Aorta (tissue), 5 donors: ENCODE measurements at places on chromosomes 13 and 19. TPM values are rescaled to one million over a fixed set of nuclear protein-coding genes. Genes with fewer than 3 reads are reported as not detected.

The ADGRE2 gene
- total RNA-seq, result 8.1 TPM

GRCh38 chr13:41563341-41563983 lies 106.1 kb downstream of the RGCC start:
- no peaks in the 10 kb centered on the region for H3K27me3 ChIP-seq
- no peak overlapping the region for H3K4me3 ChIP-seq
- H3K36me3 ChIP-seq, result no peaks in the 10 kb centered on the region
- H3K4me1 ChIP-seq, result peaks cover 1% of the 10 kb centered on the region
- DNase-seq, result no peak
- no peak overlapping the region for H3K27ac ChIP-seq

GRCh38 chr19:28793391-28794168 lies 419.4 kb downstream of the UQCRFS1 start:
- no peaks in the 10 kb centered on the region for H3K27me3 ChIP-seq
- no peaks in the 10 kb centered on the region for H3K4me1 ChIP-seq
- H3K36me3 ChIP-seq, result no peaks in the 10 kb centered on the region
- H3K27ac ChIP-seq, result no peak overlapping the region

GRCh38 chr13:47508527-47509228 lies 492.4 kb downstream of the SUCLA2 start:
- H3K36me3 ChIP-seq, result no peaks in the 10 kb centered on the region
- H3K27ac ChIP-seq, result no peak overlapping the region
- H3K27me3 ChIP-seq, result no peaks in the 10 kb centered on the region
- no peaks in the 10 kb centered on the region for H3K4me1 ChIP-seq
- no peak overlapping the region for H3K4me3 ChIP-seq
- DNase-seq, result no peak
